Dorsolateral prefrontal cortex (tissue), 122 donors: ENCODE measurements at places on chromosomes 2 and 18.

DNA sequence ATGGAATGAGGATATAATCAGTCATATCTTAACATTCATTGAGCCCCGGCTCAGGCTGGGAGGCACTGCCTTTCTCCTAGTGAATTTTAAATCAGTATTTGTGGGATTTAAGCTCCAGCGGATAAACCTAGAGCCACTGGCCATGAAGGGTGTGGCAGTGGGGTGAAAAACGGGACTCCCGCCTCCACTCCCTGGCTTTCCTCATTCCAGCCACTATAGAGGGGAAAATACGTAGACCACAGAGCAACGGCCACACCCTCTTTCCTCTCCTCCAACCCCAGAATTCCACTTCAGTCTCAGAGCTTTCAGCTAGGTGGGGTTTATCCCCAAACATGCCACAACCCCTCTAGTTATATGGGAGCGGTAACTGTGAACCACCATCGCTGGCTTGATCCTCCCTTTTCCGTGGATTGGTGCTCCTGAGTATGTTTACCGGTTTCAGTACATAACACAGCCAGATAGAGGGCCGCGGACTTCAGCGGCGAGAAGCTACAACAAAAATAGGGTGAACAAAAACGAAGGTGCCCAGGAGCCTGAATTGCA is 70.6 kb upstream of the ITGB6 start:
- DNase-seq = no peak

- no peak for DNase-seq
Measured at GRCh38 chr2:241417626-241418025, 61.5 kb downstream of the FARP2 start.

GRCh38 chr2:152740743-152741328 is 22.4 kb downstream of the ARL6IP6 start:
- no peak for DNase-seq

DNA sequence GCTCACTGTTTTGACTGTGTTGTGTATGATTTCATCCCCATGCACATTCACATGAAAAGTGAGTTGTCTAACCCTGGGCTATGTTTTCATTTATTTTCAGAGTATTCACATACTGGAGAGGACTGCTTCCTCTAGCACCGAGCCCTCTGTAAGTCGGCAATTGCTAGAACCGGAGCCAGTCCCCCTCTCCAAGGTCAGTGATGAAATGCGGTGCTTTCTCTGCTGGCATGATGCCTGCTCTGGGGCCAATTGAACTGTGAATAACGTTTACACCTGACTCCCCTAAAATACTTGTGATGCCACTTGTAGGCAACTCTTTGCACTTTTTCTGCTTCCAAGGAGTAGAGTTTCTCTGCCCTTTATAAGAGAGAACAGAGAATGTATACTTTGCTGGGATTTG is 126.9 kb downstream of the PRKRA start:
- no peak for DNase-seq
